ENCODE measurements at places on chromosomes 2 and 18. TPM values are rescaled to one million over a fixed set of nuclear protein-coding genes. Genes with fewer than 3 reads are reported as not detected.

The SLC9A2 gene
- not detected for total RNA-seq

The KIF3C gene
- 5.1 TPM for total RNA-seq

GRCh38 chr2:216774620-216775019 is 79.3 kb upstream of the IGFBP5 start:
- H3K36me3 ChIP-seq: no peaks in the 10 kb centered on the region
- H3K4me3 ChIP-seq: no peak overlapping the region
- H3K27me3 ChIP-seq: no peaks in the 10 kb centered on the region
- no peaks in the 10 kb centered on the region for H3K4me1 ChIP-seq
- no peak for DNase-seq
- no peak overlapping the region for H3K27ac ChIP-seq

- no peaks in the 10 kb centered on the region for H3K36me3 ChIP-seq
- no peaks in the 10 kb centered on the region for H3K27me3 ChIP-seq
- no peaks in the 10 kb centered on the region for H3K4me1 ChIP-seq
- no peak for DNase-seq
- H3K27ac ChIP-seq: no peak overlapping the region
Measured at GRCh38 chr18:58557008-58557435, 71.9 kb downstream of the ALPK2 start.

DNA sequence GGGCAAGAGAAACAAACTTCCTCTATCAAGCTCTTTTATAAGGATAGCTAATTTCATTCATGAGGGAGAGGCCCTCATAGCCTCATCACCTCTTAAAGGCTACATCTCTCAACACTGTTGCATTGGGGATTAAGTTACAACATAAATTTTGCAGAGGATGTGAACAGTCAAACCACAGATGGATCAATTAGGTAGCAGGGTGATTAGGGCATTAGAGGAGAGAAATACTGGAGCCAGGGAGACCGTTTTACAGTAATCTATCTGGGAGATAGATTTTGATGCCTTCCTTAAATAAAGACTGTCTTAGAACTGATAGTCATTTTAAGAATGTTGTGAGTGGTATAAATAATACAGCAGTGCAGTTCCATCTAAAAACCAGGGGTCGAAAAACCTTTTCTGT is 258.9 kb downstream of the DCC start:
- no peaks in the 10 kb centered on the region for H3K27me3 ChIP-seq
- H3K27ac ChIP-seq: no peak overlapping the region
- H3K36me3 ChIP-seq: no peaks in the 10 kb centered on the region
- no peaks in the 10 kb centered on the region for H3K4me1 ChIP-seq

DNA sequence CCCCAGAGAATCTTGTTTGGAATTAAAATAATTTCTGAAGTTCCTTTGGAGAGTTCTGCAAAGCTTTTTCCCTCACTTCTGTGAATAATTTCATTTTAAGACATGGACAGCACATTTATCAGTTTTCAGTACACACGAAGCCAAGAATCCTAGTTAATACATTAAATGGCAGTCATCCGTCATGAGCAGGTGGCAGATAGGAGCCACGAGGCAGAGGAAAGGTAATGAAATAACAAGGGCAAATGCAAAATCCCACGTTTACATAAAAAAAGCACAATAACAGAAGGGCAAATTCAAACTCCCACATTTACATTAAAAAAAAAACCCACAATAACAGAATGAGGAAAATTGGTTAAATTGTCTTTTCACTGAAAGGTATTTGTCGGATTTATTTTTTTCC is 25.9 kb upstream of the SNTG2 start:
- H3K27me3 ChIP-seq: no peaks in the 10 kb centered on the region
- H3K36me3 ChIP-seq: no peaks in the 10 kb centered on the region
- no peak for DNase-seq
- no peak overlapping the region for H3K27ac ChIP-seq
- H3K4me3 ChIP-seq: no peak overlapping the region
- H3K4me1 ChIP-seq: no peaks in the 10 kb centered on the region

DNA sequence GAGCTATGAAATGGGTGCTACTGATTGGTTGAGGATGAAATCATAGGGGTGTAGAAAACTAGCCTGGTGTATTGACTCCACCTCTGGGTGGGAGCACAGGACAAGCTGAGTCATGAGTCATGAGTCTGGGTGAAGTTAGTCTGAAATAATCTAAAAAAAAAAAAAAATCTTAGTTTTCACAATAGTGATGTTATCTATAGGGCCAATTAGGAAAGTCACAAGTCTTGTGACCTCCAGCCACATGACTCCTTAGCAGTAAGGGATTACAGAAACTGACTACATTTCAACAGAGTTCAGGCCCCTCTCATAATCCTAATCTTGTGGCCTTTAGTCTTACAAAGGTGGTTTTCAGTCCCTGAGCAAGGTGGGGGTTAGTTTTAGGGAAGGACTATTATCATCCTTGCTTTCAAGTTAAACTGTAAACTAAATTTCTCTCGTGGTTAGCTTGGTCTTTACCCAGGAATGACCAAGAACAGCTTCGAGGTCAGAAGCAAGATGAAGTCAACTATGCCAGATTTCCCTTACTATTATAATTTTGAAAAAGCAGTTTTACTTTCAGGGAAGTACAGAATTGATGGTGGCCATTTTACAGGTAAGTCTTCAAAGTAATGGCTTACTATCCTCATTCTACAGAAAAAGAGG is 338.0 kb upstream of the GYPC start:
- no peaks in the 10 kb centered on the region for H3K36me3 ChIP-seq
- no peak overlapping the region for H3K27ac ChIP-seq
- no peaks in the 10 kb centered on the region for H3K27me3 ChIP-seq
- H3K4me3 ChIP-seq: no peak overlapping the region
- no peaks in the 10 kb centered on the region for H3K4me1 ChIP-seq

DNA sequence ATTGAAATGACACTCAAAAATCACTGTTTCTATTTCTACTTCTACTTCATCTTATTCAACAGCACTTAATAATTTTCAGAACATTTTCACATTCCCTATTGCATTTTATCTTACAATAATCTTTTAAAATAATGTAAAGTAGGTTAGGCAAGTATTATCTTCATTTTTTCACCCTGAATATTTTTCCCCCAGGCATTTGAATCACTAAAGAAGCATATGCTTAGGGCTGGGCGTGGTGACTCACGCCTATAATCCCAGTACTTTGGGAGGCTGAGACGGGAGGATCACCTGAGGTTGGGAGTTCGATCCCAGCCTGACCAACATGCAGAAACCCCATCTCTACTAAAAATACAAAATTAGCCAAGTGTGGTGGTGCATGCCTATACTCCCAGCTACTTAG is 6.7 kb downstream of the WDCP start:
- no peak for DNase-seq
- H3K27me3 ChIP-seq: no peaks in the 10 kb centered on the region
- no peaks in the 10 kb centered on the region for H3K4me1 ChIP-seq
- H3K4me3 ChIP-seq: no peak overlapping the region
- peaks cover 19% of the 10 kb centered on the region for H3K36me3 ChIP-seq

DNA sequence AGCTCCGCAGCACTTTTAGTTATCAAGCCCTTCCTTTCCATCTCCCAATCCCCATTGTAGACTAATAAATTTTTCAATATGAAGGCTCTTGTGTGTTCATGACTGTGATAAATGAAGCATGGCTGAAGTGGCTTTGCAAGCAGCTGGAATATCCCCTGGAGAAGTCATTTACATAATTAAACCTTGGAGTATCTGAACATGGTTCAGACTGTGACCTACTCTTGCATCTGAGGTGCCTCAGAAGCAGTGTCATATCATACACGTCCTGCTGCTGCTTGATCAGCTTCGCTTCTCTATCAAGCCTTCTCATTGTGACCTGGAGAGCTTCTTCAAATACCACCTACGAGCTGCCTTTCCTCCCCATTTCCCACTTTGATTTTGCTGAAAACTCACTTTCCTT is 48.4 kb upstream of the ZNF397 start:
- no peak overlapping the region for H3K4me3 ChIP-seq
- no peaks in the 10 kb centered on the region for H3K36me3 ChIP-seq
- no peak overlapping the region for H3K27ac ChIP-seq
- no peaks in the 10 kb centered on the region for H3K27me3 ChIP-seq
- DNase-seq: no peak

GRCh38 chr2:175461839-175462238 is 280.3 kb upstream of the ATP5MC3 start:
- H3K4me3 ChIP-seq: no peak overlapping the region
- DNase-seq: no peak
- no peak overlapping the region for H3K27ac ChIP-seq
- no peaks in the 10 kb centered on the region for H3K36me3 ChIP-seq
